SW 1271 (cell line): ENCODE measurements at places on chromosomes 2 and 18.
A peak's percentile ranks its signal among the peaks of the same experiment; 100 is the strongest.

- DNase-seq = no peak
These were observed 16.4 kb upstream of the TMEM247 start for GRCh38 chr2:46462936-46463335.

GRCh38 chr2:100017633-100018032 is 124.8 kb downstream of the AFF3 start:
- DNase-seq = no peak

GRCh38 chr18:70181015-70181414 is 24.5 kb downstream of the RTTN start:
- peak; percentile 88 for DNase-seq

GRCh38 chr2:222848862-222849261 is 12.0 kb upstream of the ACSL3 start:
- DNase-seq = no peak

DNA sequence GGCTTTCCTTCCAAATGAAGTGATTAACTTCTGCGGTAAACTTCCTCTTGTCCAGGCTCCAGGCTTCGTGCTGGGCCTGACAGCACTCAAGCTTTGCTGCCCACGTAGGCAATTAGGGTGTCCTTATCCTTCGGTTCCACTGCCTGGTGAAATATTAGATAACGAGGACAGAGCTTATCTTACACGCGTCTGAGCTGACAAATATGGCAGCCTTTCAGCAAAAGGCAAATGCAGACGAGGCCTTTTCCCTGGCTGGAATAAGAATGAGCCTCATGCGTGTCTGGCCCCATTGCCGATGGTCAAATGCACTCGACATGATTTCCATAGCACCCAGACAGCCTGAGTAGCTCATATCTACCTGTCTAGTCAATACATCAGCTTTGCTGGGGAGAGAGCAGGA is 141.5 kb downstream of the FAM210A start:
- DNase-seq = no peak

DNA sequence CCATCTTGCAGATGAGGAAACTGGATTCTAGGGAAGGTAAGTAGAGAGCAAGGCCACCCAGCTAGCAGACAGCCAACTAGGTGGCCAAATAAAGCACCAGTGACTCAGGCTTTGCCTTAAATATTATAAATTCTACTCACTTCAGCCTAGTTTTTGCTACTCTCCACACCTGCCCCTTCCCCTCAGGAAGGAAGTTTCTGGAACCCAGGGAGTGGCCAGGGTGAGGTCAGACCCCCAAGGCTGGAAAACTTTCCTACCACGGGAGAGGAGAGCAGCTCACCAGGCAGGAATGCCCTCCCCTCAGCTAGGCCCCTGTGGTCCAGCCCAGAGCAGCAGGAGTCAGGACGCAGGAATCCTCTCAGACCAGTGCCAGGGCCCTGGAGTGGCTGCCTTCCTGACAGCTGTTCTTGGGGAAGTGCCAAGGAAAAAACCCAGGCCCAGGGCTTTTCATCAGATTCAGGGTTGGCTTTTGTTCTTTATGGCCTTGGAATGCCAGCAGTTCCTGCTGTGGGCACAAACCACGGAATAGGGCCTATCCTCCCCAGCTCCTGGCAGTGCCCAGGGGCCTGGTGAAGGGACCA is 5.1 kb upstream of the PAX8 start:
- peak; percentile 91 for DNase-seq

- DNase-seq = no peak
These were observed 34.4 kb downstream of the ZFP36L2 start for GRCh38 chr2:43191947-43192516.

DNA sequence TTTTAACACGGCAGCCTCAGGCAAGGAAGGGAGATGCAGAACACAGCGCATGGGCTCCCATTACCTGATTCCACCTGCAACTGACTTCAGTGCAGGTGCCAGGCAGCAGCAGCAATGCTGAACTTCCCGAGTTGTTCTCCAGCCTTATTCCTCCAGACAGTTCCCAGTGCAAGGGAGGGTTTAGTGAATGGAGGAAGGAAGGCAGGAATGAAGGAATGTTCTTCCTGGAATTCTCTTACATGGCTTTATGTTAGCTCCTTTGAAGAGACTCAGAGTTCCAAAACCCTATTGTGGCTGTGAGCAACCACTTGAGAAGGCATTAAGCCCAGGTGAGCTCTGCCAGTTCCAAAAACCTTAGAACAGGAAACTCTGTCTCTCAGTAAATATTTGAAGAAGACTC is 45.5 kb downstream of the SERPINB7 start:
- DNase-seq = no peak

GRCh38 chr2:237875256-237876060 is 16.0 kb downstream of the RAMP1 start:
- no peak for DNase-seq

- no peak for DNase-seq
These were observed 256.1 kb downstream of the CDH2 start for GRCh38 chr18:27920836-27921235.

- no peak for DNase-seq
These were observed 4.1 kb downstream of the ATG9A start for GRCh38 chr2:219225350-219225749.

DNA sequence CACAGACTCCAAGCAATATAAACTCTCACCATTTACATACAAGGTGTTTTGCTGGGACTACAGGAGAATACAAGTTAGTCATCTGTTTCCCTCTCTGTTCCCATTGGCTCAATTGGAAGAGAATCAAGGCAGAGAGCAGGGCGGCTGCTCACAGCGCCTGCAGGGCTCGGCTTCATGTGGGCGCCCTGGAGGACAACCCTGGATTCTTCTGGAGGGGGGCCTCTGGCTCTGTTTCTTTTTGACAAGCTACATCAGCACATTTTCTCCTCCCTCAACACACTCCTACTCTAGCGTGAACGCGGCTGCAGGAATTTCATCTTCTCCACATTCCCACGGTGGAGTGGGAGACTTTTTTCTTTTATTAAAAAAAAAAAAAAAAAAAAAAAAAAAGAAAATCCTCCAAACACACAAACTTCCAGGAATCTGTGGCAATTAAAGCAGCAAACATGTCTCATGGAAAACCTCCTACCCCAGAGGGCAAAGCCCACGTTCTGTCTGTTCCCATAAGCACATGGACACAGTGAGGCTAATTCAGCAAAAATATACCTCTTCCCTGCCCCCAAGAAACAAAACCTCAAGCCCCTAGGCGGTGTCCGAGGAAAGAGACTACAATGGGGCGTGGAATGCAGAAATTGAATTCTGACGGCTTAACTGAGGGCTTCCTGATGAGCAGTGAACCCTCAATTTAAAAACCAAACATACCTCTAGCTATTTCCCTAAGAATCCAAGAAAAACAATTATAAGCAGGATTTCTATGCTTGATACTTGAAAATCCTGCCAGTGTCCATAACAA is 50.6 kb downstream of the PARD6G start:
- DNase-seq = no peak

DNA sequence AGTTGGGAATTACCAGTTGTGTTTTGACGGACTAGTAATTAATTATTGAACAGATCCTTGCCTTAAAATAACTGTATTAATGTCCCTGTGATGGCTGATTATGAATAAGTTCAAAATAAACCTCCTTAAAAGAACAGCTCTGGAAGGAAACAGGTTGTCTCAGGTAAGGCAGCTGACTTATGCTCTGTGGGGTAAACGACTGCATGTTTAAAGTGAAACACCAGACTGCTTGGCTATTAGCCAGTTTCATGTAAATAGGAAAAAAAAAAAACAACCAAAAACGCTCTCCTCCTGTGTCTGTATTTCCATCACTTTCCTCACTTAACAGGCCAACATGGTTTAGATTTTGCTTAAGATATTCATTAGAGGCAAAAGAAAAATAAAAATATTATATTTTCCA is 243.6 kb downstream of the TMEM182 start:
- DNase-seq = no peak

GRCh38 chr2:234898534-234899053 is 53.2 kb upstream of the SH3BP4 start:
- DNase-seq = no peak
